ENCODE measurements at places on chromosomes 4 and X.
A peak's percentile ranks its signal among the peaks of the same experiment; 100 is the strongest.

DNA sequence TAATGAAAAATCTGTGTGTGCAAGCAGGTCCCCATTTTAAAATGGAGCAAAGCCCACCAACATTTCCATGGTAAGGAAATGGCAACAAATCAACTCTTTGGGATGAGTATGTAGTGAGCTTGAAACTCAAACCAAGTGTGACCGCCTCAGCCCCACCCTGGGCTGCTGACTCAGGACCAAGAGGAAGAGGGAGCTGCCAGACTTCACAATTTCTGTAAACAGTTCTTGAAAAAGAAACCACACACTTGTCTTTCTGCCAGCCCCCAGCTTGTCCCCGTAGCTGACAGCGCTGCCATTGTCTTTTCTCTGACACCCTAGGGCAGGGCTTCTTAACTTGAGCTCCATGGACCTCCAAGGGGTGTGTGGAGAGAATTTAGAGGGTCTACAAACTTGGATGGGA, 10.3 kb downstream of the RTL5 start:
- peak; percentile 62 for DNase-seq

DNA sequence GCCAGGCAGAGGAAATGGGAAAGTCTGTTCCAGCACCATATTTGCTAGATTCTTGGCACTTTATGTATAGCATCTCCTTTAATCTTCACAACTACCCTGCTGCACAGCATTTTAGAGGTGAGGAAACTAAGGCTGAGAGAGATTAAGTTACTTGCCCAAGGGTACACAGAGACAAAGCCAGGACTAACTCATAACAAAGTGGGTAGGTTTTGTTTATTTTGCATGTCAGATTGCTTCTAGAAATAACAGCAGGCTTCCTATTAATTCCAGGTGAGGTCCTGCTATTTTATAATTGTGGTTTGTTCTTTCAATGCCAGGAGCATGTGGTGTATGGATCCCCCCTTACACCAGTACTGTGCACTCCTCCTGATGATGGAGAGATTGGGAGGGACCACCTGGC, 15.0 kb downstream of the TCEANC start:
- no peak for DNase-seq

- DNase-seq, result no peak
Measured at GRCh38 chr4:108053251-108053711, 63.6 kb downstream of the HADH start.

- peak; percentile 10 for DNase-seq
Measured at GRCh38 chr4:96833831-96834230, 993.9 kb downstream of the PDHA2 start.

DNA sequence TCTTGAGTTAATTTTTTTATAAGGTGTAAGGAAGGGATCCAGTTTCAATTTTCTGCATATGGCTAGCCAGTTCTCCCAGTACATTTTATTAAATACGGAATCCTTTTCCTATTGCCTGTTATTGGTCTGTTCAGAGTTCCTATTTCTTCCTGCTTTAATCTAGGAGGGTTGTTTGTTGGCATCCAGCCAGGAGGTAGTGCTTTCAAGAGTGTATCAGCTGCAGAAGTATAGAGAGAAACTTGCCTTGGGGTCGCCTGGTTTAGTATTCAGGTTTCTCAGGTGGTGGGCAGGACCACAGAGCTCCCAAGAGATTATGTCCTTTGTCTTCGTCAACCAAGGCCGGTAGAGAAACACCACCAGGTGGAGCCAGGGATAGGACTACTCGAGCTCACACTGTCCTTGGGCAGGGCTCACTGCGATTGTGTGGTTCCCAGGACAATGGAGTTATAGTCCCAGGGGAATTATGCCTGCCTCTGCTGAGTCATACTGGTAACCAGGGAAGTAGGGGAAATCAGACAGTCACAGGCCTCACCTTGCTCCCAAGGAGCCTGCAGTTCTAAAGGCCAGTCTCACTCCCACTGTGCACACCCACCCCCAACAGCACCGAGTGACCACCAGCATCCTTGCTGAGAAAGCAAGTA, 168.1 kb downstream of the VSIG4 start:
- DNase-seq, result peak; percentile 51

DNA sequence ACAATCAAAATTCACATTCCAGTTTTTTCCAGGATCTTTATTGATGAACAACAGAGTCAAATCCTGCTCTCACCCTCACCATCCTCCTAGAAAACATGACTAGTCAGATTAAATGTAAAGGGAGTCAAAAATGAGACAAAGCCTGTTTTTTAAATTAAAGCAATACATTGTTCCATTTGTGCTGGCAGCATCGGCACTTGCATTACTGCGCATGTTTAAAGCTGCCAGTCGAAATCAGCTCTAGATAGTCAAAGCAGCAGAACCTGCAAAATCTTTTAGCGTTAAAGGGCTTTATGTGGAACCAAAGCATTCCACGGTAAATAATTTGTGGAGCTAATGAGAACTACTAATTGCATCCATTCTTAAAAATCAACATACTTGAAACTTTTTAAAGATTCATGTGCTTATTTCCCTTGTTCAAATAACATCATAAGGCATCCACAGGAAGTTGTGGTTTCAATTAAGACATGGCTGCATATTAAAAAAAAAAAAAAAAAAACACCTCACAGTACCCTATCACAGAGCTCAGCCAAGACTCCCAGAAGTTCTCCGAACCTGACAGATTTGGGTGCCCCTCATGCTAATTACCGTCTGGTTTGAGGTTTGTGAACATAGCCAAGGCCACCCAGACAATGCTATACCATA, 82.2 kb downstream of the SH3KBP1 start:
- DNase-seq, result no peak

- DNase-seq, result no peak
Measured at GRCh38 chr4:22593933-22594332, 78.1 kb upstream of the ADGRA3 start.

DNA sequence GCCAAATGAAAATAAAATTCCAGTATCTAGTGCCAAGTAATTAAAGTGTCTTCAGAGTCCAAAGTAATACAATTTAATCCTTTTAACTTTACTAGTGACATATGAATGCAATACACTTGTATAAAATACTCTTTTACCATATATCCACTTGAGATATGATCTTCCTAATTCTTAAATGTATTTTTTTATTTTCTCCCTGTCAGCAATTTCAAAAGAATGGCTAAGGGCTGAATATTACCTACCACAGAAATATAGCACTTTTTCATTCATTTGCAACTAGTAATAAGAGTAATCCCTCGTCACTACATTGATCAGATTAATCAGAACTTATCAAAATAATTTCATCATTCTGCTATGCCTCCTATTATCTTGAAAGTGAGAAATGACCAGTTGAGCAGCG, 10.1 kb upstream of the TBX22 start:
- DNase-seq, result no peak

DNA sequence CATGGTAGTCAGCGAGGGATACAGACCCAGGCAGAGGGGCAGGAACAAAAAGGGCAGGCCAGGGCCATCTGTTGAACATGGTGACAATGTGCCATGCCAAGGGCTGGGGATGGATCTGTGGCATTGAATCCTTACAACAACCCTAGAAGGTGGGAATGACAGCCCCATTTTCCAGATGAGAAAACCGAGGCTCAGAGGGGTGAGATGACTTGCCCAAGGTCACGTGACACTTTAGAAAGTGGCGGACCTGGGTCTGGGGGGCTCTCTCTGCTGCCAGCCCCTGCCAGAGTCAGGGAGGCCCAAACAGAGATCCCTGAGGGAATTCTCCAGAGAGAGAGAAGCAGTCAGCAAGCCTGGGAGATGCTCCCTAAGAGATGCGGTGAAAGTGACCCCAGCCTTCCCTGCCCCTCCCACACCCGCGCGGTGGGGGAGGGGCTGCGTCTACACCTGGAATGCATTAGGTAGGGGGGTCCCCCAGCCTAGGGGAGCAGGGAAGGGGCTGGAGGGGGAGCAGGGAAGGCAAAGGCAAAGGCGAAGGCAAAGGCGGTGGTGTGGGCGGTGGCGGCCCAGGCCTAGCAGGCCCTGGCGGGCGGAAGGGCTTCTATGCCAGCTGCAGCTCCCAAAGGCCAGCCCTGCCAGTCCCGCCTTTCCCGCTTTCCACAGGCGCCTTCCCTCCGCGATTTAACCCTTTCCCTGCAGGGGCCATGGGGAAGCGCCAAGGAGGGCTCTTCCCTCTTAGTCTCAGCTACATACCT, 13.0 kb downstream of the FGD1 start:
- no peak for DNase-seq

- DNase-seq, result no peak
Measured at GRCh38 chr4:137621056-137621455, 88.8 kb upstream of the PCDH18 start.

DNA sequence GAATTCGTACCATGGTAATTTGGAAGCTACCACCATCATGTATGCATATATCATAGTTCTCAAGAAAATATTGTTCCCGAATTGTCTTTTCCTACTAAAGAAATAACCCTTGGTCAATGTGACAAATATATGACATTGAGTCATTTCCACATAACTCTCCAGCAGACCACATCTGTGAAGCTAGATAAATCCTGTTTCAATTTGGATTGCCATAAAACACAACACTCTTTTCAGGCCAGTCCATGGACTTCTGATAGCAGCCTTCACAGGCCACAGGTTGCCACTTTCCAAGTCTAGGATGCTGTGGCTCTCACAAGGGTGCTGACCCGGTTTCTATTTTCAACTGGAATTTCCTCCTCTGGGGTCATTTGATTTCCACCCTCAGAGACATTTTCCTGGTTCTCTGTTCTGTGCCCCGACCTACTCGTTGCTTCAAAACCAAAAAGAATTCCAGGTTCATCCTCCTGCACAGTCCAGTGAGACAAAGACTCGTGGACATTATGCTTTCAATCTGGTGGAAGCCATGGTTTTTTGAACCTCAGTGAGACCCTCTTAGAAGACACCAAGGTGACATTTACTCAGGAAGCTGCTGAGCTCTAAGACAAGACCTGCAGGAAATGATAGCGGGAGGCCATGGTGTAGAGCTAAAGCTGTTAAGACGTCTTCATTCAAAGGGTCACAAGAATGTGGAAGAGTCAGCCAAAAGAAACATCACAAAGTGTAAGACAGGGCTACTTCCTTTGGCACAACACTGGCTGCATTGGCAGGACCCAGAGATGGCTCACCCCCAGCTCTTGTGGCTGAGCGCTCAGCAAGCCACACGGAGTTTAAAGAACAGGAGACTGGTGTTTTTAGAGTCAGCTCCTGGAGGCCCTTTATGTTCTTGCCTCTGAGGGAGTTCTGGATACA, 119.8 kb downstream of the AMELX start:
- DNase-seq, result peak; percentile 47

DNA sequence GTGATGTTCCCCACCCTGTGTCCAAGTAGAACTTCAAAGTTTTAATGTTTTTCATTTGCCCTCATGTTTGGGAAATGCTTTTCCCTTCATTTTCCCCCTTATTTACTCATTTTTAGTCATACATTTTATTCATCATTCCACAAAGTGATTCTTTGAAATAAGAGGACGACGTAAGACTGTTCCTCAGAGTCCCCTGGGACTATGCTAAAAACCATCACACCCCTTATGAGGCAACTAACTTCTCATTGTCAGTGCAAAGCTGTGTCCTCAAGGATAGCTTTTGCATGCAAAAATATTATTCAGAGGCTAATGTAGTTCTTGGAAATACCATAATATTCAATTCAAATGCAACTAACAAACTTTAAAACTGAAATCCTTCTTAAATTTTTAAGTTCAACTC, 14.8 kb upstream of the ADGRG2 start:
- no peak for DNase-seq

DNA sequence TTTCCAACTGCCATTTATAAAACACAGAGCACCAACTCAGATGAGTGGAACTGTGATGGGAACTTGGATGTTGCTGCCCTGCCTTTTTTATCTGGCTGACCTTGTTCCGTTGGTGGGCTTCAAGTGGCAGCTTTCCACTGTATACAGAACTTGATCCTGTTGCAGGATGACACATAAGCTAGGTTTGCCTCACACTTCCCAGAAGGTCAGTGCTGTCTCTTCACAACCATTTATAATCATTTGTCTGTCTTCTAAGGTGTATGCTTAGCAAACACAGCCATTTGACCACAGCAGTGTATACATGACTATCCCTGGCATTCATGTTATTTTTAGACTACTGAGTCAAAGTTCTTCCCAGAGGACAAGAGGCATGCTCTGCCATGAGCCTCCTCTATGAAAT, 20.3 kb downstream of the DGKK start:
- no peak for DNase-seq

GRCh38 chr4:109631532-109632108, 71.6 kb downstream of the MCUB start:
- peak; percentile 60 for DNase-seq

- peak; percentile 97 for DNase-seq
Measured at GRCh38 chr4:101200561-101200960, 146.8 kb downstream of the PPP3CA start.

- peak; percentile 24 for DNase-seq
Measured at GRCh38 chrX:40866893-40867292, 131.6 kb upstream of the MED14 start.

DNA sequence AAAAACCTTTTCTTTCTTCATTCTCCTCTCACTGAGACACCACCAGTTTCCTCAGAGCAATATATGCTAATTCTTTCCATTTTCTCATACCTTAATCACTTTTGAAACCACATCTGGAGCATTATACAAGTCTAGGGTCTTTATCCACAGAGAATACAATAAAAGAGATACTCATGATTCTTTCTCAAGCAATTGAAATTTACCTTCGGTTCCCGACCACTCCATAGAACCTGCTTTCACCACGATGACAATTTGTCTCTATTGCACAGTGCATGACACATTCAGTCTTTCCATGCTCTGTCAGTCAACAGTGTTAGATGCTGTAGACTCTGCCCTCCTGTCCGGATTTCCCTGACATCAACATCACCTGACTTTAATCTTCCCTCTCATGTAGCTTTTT, 409.3 kb upstream of the NWD2 start:
- no peak for DNase-seq

- no peak for DNase-seq
Measured at GRCh38 chrX:110745288-110745687, 50.3 kb downstream of the CHRDL1 start.

- no peak for DNase-seq
Measured at GRCh38 chrX:28042826-28043564, 61.7 kb upstream of the DCAF8L1 start.

DNA sequence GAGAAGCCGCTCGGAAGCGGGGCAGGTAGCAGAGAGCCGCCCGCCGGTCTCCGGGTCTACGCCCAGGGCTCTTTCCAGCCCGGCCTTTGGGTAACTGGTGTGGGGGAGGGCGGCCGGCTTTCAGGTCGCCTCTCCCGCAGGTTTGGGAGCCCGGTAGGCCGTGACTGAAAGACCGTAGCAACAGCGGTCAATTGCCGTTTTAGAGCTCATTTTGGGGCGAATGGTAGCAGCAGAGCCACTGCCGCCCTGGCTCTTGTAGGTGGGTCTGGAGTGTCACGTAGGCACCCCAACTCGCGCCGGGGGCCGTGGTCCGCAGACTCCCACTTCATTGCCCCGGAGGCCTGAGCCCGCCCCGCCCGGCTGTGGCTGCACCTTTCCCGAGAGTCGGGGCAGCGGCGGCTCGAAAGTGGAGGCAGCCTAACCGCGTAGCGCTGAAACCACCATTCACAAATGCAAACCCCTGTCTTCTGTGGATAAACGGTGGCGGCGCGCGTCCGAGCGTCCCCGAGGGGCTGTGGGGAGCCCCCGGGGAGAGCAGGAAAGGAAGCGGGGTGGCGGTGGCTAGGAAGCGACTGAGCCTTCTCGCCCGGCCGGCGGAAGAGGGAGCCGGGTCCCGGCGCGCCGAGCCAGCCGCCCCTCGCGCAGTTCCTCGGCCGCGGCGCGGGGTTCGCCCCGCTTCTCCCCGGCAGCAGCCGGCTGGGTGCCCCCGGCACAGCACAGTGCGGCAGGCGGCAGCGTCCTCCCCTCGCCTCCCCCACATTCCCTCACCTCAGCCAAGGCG, 2185.1 kb upstream of the TENM3 start:
- peak; percentile 3 for DNase-seq

- peak; percentile 45 for DNase-seq
Measured at GRCh38 chr4:80077639-80078038, 4.6 kb upstream of the ANTXR2 start.
